Right cardiac atrium (tissue), 5 donors: ENCODE measurements at places on chromosomes 4 and X. TPM values are rescaled to one million over a fixed set of nuclear protein-coding genes. Genes with fewer than 3 reads are reported as not detected.

STBD1 gene
- 42.6 TPM for total RNA-seq

GC gene
- not detected for total RNA-seq

ZNF182 gene
- total RNA-seq = 3.1 TPM

KLB gene
- total RNA-seq = 0.03 TPM

SRPX gene
- total RNA-seq = 146 TPM

TRPC5OS gene
- not detected for total RNA-seq

NLGN4X gene
- 9.7 TPM for total RNA-seq

SUPT20HL2 gene
- total RNA-seq = not detected

RGN gene
- 21.6 TPM for total RNA-seq

DCX gene
- not detected for total RNA-seq

ZNF827 gene
- total RNA-seq = 14.2 TPM

MAGEA1 gene
- total RNA-seq = not detected

SSX3 gene
- total RNA-seq = not detected

DAPP1 gene
- total RNA-seq = 1.4 TPM

CTSO gene
- 12.1 TPM for total RNA-seq

GLRA3 gene
- total RNA-seq = not detected

MAGEA2 gene
- not detected for total RNA-seq

SPACA5 gene
- total RNA-seq = not detected

GPR143 gene
- 0.25 TPM for total RNA-seq

POLN gene
- 5.5 TPM for total RNA-seq

NAAA gene
- 15.3 TPM for total RNA-seq

GPRASP2 gene
- total RNA-seq = 24.1 TPM

RWDD4 gene
- 18.5 TPM for total RNA-seq

TCEAL4 gene
- 128 TPM for total RNA-seq

TAF1 gene
- total RNA-seq = 22.8 TPM

EXOC1 gene
- 20.9 TPM for total RNA-seq

RS1 gene
- total RNA-seq = not detected

PABPC4L gene
- 2.9 TPM for total RNA-seq

ADH6 gene
- total RNA-seq = not detected

BMPR1B gene
- total RNA-seq = 1.4 TPM

SCD5 gene
- 12.0 TPM for total RNA-seq

TRIM60 gene
- not detected for total RNA-seq

TXK gene
- total RNA-seq = 1.8 TPM

FRMPD4 gene
- total RNA-seq = 0.43 TPM

EPGN gene
- not detected for total RNA-seq

AIMP1 gene
- 31.1 TPM for total RNA-seq

CABS1 gene
- total RNA-seq = not detected

PPP1R2C gene
- not detected for total RNA-seq

WDR45 gene
- 70.0 TPM for total RNA-seq

SYN1 gene
- total RNA-seq = 17.4 TPM

GAGE1 gene
- not detected for total RNA-seq

MAGEA9B gene
- total RNA-seq = not detected

FAM47E gene
- 2.7 TPM for total RNA-seq

OTUD6A gene
- not detected for total RNA-seq

CYP2U1 gene
- 13.6 TPM for total RNA-seq

ZFP92 gene
- total RNA-seq = 0.57 TPM

ADAMTS3 gene
- total RNA-seq = 2.2 TPM
